ENCODE measurements at places on chromosomes 3 and 15. TPM values are rescaled to one million over a fixed set of nuclear protein-coding genes. Genes with fewer than 3 reads are reported as not detected.

COPB2 gene
- total RNA-seq = 164 TPM

- DNase-seq = no peak
These were observed 97.6 kb downstream of the FOXP1 start for GRCh38 chr3:71485896-71486295.

DNA sequence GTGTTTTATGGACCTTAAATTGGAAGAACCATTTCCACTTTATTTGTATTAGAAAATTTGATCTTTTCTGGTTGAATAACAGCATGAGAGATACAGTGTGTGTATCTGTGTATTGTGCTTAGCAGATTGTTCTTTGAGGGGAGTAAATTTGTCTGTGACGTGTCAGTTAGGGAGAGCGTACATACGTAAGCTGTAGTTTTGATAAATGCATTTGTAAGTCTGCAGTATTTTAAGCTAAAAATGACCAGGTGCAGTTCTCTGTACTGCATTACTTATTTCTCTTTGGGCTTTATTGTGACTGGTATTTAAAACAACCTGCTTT is 264.8 kb downstream of the ROBO2 start:
- no peak for DNase-seq

CCDC54 gene
- not detected for total RNA-seq

GRCh38 chr3:141328286-141329166 is 39.8 kb upstream of the ZBTB38 start:
- DNase-seq = no peak

CYP8B1 gene
- total RNA-seq = not detected

GRCh38 chr15:49137861-49138260 is 17.5 kb downstream of the COPS2 start:
- DNase-seq = no peak

- DNase-seq = no peak
These were observed 33.3 kb downstream of the GLB1 start for GRCh38 chr3:33063651-33064051.

TRAT1 gene
- not detected for total RNA-seq

GRCh38 chr3:16059081-16059537 is 115.4 kb upstream of the GALNT15 start:
- DNase-seq = no peak

DNA sequence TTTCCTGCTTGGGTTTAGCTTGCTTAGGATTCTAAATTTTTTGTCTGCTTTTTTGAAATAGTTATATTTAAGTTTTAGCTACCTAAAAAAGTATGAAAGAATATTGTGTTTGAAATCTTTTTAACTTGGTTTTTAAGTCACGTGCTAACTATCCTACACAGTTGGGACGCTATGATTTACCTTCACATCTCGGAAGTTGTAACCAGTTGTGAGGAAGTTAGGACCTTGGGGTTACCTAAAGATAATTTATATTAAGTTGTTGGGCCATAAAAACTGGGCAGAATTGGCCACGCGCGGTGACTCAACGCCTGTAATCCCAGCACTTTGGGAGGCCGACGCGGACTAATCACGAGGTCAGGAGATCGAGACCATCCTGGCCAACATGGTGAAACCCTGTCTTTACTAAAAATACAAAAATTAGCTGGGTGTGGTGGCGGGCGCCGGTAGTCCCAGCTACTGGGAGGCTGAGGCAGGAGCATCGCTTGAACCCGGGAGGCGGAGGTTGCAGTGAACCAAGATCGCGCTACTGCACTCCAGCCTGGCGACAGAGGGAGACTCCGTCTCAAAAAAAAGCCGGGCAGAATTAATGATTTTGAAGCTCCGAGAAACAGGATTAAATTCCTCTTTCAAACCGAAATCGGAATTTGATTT is 1.0 kb downstream of the ZFAND6 start:
- DNase-seq = no peak

CD200R1 gene
- 4.5 TPM for total RNA-seq

Measured in type B pancreatic cell (in vitro differentiated cells).